ENCODE measurements at places on chromosomes 11 and 22.

DNA sequence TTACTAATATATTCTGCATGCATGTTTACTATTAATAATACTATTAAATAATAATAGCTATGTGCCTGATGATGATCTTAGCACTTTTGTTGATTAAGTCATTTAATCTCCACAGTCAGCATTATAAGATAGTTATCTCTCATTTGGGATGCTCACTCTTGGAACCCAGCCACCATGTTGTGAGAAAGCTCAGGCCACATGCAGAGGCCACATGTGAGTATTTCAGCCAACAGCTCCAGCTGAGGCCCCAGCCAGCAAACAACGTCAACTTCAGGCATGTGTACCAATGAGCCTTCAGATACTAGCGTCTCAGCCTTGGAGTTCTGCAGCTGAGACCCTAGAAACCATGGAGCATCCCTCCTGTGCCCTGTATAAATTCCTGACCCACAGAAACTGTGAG, 798.1 kb upstream of the LRRC4C start:
- no peak for DNase-seq

- no peak for DNase-seq
Measured at GRCh38 chr11:128734103-128734831, 40.4 kb downstream of the FLI1 start.

DNA sequence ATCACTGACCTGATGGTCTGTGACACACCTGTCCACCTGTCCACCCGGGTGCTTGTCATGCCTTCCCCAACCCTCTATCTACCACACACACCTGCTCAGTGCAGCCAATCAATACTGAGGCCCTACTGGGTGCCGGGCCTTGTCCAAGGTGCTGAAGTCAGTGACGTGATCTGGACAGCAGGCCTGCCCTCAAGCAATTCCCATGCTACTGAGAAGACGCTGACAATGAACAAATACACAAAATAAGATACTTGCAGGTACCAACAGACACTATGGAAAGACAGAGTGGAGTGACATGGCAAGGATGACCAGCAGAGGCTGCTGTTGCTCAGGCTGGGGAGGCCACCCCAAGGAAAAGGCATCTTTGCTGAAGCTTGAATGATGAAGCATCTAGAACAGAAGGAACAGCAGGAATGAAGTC, 21.2 kb downstream of the PLAAT3 start:
- DNase-seq, result no peak

GRCh38 chr11:38582151-38582550, 1984.1 kb upstream of the RAG2 start:
- no peak for DNase-seq

DNA sequence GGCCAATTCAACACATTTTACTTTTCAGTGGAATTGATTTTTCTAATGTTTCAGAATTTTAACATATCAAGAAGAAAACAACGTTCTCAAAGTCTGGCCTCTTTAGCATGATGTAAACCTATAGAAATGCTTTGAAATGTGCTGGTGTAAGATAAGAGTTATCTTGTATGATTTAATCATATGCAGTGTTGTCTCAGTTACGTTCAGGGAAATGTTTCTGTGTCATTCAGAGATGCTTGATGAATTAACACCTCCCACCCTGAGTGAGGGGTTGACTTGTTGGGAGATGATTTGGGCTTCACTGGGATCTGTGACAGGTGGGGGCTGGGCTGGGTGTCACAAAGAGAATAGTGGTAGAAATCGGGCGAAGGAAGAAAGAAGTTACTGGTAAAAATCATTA, 15.7 kb upstream of the MYO18B start:
- peak; percentile 14 for DNase-seq

GRCh38 chr11:129814244-129815014, 1.2 kb upstream of the TMEM45B start:
- DNase-seq, result no peak

DNA sequence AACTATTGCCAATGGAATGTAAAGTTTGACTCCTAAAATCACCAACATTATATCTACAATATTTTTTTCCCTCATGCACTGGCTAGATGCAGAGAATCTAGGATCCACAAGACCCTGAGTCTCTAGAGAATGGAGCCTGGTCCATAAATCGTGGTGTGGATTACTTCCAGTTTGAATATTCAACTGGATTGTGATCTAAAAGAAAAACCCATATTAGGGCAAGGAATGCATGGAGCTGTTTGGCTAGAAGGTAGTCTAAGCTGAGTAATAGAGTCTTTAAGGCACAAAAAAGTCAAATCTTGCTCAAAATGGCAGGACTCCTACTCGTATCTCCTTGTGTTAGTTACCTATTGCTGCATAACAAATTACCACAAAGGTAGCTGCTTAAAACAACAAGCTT, 9.4 kb upstream of the MS4A5 start:
- no peak for DNase-seq

DNA sequence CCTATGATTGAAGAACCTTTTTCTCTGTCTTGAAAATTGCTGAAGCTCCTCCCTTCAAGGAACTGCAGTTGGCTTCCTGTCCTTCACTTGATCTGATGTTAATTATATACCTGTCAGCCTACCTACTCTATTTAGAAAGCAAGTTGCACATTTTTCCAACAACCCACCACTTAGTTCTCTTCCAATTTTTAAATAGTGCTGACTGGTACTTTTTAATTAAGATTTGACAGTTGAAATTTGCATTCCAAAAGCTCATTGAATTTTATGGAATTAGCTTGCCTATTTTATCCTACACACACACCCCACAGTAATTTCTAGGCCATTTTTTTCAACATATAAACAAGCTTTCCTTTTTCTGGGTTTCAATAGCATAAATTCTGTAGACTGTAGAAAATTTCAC, 820.3 kb upstream of the FAT3 start:
- no peak for DNase-seq

- no peak for DNase-seq
Measured at GRCh38 chr22:19508024-19508776, 16.0 kb downstream of the CLDN5 start.

DNA sequence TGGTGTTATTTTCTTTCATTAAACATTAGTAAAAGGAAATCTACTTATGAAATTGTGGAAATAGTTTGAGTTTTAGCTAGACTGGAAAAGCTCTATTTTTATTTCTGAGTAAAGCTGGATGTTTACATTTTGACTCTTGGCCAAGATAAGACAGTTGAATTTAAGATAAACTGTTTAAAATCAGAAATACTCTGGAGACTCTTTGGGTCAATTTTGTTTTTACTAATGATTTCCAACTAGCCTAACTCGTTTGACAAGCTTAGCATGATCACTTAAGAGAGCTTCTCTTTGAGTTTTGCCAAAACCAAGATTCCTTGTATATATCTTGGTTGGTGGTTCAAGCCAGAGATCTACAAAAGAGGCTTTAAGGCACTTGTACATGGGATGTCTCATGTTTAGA, 724.8 kb upstream of the LUZP2 start:
- DNase-seq, result peak; percentile 72

DNA sequence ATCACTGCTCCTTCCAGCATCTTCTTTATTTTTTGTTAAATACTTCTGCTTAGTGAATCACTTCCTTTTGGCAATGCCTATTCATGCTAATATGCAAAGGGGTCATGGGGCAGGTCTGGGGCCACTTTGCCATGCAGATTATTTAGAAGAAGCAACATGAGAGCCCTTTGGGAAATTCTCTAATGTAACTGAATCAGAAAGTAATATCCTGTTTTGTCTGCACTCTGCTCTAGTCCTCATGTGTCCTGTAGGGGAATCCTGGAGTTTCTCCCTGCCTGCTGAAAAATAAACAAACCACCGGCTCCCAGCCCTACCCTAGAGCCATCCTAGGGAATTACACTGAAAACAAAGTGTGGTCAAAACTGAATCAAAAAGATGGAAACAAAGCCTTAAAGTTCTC, 176.5 kb upstream of the POU2AF2 start:
- DNase-seq, result peak; percentile 36

GRCh38 chr11:14202251-14203196, 156.5 kb downstream of the RRAS2 start:
- DNase-seq, result no peak

- DNase-seq, result no peak
Measured at GRCh38 chr11:132704781-132705375, 827.4 kb downstream of the OPCML start.

- peak; percentile 99 for DNase-seq
Measured at GRCh38 chr11:86743223-86744118, 56.9 kb upstream of the PRSS23 start.

- no peak for DNase-seq
Measured at GRCh38 chr11:67024966-67025365, 2.0 kb downstream of the SYT12 start.

DNA sequence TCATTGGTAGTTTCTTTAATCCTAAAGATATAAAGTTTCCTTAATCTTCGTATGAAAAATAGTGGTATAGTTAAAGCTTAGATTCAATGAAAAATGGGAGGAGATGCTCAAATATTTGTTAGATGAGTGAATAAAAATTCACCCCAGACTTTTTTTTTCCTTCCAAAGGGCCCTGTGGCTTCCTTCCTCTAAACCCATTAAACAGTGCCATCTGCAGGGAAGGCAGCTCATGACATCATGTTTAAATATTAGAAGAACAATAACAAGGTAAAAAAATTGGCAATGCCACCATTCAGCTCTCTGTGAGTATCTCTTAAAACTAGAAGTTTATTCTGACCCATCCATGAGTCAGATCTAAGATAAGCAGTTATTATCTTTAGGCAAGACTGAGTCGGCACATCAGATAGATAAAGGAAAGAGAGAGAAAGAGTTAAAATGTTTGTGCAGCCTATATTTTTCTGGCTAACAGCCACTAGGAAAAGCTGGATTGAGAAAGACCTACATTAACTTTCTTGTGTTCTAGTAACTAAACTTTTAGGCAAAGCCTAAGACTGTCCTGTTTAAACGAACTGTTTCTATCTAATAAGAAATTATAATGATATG, 19.1 kb upstream of the OOSP1 start:
- DNase-seq, result no peak

GRCh38 chr11:3615998-3616397, 25.8 kb downstream of the ART5 start:
- DNase-seq, result no peak

DNA sequence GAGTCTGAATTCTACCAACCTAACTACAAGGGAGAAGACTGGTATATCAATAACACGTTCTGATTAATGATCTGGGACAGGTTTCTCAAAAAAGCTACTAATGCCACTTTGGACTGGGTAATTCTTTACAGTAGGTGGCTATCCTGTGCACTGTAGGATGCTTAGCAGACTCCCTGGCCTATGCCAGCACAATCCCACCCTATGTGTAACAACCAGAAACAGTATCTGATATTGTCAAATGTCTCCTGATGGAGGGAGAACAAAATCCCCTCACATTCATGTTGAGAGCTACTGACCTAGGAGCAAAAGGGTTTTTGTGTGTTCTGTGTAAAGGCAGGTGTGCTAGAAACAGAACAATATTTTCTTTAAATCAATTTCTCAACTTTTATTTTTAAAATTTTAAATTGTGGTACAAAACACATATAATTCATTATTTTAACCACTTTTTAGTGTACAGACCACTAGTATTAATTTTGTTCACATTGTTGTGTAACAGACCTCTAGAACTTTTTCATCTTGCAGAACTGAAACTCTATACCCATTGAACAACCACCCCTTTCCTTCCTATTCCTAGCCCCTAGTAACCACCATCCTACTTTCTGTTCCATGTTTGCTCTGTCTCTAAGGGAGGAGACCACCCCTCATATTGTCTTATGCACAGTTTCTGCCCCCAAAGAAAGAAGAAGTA, 2.1 kb upstream of the MS4A6A start:
- DNase-seq, result no peak

GRCh38 chr22:22800716-22801115, 86.9 kb upstream of the IGLL5 start:
- DNase-seq, result no peak

GRCh38 chr11:11973361-11973800, 35.0 kb downstream of the DKK3 start:
- DNase-seq, result peak; percentile 86

GRCh38 chr11:120073196-120073595, 64.7 kb downstream of the TRIM29 start:
- no peak for DNase-seq

DNA sequence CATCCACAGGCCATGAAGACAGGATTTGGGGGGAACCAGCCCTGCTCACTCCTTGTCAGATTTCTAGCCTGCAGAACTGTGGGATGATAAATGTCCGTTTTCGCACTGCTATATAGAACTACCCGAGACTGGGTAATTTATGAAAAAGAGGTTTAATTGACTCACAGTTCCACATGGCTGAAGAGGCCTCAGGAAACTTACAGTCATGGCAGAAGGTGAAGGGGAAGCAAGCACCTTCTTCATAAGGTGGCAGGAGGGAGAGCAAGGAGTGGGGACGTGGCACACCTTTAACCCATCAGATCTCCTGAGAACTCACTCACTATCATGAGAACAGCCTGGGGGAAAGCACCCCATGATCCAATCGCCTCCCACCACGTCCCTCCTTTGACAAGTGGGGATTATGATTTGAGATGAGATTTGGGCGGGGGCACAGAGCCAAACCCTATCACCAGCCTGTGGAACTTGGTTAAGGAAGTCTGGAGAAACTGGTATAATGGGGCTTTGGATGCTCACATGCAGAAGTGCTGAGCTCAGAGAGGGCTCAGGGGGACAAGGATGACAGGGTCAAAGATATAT, 50.7 kb downstream of the MYEOV start:
- DNase-seq, result no peak

- no peak for DNase-seq
Measured at GRCh38 chr11:21911061-21911460, 281.8 kb upstream of the ANO5 start.

GRCh38 chr11:59777104-59777503, 21.9 kb downstream of the STX3 start:
- DNase-seq, result no peak

GRCh38 chr11:1875093-1875850, 16.4 kb downstream of the PRR33 start:
- no peak for DNase-seq

DNA sequence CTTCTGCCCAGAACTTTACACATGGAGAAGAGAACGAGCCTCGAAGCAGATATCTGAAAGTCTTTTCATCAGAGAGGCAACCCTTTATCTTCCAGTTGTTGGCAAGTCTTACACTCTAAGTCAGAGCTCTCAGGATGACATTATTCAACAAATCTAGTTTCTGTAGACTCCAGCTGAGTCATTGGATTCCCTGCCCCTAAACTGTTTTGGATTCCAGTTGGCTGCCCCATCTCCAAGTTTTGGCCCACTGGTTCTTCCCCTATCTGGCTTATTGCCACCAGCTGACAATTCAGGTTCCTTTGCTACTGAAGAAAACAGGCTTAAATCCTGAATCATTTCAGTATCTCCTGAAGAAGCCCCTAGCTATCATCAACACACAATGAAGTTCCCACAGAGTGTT, 14.2 kb downstream of the SAAL1 start:
- no peak for DNase-seq

DNA sequence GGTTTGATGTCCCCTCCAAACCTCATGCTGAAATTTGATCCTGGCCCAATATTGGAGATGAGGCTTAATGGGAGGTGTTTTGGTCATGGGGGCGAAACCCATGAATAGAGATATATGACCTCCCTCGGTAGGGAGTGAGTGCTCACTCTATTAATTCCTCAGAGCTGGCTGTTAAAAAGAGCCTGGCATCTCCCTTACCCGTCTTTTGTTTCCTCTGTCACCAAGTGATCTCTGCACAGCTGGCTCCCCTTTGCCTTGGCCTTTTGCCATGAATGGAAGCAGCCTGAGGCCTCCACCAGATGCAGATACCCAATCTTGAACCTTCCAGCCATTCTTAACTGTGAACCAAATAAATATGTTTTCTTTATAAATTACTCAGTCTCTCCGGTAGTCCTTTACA, 4.5 kb upstream of the CCDC81 start:
- no peak for DNase-seq

Measured in fibroblast of lung (primary cell).